ENCODE measurements at places on chromosomes 1 and 21.

DNA sequence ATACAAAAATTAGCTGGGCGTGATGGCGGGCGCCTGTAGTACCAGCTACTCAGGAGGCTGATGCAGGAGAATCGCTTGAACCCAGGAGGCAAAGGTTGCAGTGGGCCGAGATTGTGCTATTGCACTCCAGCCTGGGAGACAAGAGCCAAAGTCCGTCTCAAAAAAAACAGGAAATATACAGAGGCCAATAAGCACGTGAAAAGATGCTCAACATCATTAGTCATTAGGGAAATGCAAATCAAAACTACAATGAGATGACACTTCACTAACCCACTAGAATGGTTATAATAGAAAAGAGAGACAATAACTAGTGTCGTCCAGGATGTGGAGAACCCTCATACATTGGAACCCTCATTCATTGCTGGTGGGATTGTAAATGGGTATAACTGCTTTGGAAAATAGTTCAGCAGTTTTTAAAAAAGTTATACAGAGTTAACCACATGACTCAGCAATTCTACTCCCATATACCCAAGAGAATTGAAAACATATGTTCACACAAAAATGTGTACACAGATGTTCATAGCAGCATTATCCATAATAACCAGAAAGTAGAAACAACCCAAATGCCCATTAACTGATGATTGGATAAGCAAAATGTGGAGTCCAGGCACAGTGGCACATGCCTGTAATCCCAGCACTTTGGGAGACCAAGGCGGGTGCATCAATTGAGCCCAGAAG, 6.4 kb upstream of the E2F2 start:
- DNase-seq = no peak

- DNase-seq = no peak
These were observed 48.9 kb downstream of the TMEM53 start for GRCh38 chr1:44625348-44625747.

- DNase-seq = no peak
These were observed 57.3 kb downstream of the LAMC2 start for GRCh38 chr1:183243161-183244050.

GRCh38 chr1:207754974-207755700, 3.3 kb downstream of the CD46 start:
- no peak for DNase-seq

- no peak for DNase-seq
These were observed 172.8 kb upstream of the SAMSN1 start for GRCh38 chr21:14718951-14719350.

DNA sequence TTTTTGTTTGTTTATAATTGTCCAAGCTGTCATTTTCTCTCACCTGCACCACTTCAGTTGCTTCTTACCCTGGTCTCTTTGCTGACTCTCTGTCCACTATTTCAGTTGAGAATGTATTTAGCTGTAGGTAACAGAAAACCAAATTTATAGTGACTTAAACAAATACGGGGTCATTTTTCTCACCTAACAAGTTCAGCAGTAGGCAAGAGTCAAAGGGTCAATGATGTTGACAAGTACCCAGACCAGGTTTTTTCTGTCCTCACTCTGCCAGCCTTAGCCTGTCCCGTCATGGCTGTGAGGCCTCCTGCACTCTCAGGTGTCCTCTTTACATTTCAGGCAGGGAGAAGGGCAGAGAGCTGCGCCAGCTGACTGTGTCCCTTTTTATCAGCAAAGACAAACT, 11.8 kb downstream of the RIIAD1 start:
- DNase-seq = no peak

All from stimulated activated CD8-positive, alpha-beta memory T cell treated with anti-CD3 and anti-CD28 coated beads, Interleukin-2, amount 100 ng/mL, for 48 hours (primary cell).